ENCODE measurements at places on chromosomes 12 and 14.
A peak's percentile ranks its signal among the peaks of the same experiment; 100 is the strongest.

GRCh38 chr12:108576660-108577234, 14.4 kb downstream of the ISCU start:
- DNase-seq = no peak

DNA sequence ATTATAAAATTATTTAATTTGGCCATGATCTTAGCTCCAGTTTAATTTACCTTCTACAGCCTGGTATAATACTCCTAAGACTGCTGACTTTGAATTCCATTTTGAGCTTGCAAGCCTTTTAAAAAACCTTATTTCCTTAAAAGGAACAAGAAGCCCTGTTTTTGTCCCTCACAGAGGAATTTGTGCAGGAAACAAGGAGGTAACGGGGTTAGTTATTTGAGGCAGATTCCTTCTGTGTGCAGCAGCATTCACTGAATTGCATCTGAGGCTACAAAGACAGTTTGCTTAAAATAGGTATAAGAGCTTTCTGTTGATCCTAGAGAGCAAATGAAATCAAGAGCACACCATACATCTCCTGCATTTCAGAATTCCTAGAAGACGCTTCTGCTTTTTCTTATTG, 403.3 kb upstream of the PRICKLE1 start:
- no peak for DNase-seq

DNA sequence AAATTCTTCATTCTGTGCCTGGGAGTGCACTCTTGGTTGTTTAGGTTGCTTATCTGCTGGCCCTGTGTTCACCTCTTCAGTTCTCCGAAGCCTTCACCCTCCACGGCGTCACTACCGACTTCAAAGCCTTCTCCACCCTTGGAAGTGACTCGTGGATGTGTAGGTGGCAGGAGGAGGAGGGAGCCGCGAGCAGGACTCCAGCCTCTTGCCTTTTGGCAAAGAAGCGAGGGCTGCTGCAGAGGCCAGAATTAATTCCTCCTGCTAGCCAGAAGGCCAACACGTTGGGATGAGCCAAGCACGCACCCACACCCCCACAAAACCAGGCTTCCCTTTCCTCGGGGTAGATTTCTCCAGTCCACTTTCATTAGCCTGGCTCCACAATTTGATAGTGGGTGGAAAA, 86.5 kb downstream of the TBX5 start:
- DNase-seq = no peak

- no peak for DNase-seq
These were observed 17.1 kb downstream of the PDZRN4 start for GRCh38 chr12:41205070-41205709.

DNA sequence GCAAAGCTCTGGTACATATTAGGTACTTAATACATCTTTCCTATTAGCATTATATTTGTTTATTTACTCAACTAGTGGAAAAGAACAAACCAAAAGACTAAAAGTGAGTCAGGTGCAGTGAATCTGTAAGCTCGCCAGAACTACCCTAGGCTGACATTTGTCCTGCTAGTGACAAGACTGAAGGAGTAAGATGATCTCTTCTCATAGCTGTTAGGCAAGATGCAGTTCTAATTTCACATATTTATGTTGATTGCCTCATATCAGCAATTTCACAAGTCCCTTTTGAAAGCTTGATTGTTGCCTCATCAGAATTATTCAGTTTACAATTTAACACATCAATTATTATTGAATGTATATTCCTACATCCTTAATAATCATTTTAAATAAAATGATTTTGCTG, 293.0 kb upstream of the NAV3 start:
- no peak for DNase-seq

DNA sequence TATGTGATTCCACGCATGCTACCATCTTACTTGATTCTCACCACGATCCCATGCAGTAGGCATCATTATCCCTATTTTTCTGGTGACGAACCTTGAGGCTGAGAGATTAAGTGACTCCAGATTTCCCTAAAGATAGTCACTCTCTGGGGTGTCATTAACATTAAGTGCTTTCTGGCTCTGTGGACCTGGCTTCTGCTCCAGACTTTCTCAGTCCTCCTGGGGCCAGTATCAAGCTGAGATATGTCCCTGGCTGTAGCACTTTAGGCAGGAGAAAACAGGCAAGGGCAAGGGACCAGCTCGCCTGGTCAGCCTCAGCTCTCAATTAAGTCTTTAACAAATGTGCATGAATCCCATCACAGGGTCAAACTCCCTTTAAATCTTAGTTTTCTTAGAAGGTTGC, 38.3 kb upstream of the PRB2 start:
- no peak for DNase-seq

- no peak for DNase-seq
These were observed 236.1 kb downstream of the CEP128 start for GRCh38 chr14:80705241-80705980.

DNA sequence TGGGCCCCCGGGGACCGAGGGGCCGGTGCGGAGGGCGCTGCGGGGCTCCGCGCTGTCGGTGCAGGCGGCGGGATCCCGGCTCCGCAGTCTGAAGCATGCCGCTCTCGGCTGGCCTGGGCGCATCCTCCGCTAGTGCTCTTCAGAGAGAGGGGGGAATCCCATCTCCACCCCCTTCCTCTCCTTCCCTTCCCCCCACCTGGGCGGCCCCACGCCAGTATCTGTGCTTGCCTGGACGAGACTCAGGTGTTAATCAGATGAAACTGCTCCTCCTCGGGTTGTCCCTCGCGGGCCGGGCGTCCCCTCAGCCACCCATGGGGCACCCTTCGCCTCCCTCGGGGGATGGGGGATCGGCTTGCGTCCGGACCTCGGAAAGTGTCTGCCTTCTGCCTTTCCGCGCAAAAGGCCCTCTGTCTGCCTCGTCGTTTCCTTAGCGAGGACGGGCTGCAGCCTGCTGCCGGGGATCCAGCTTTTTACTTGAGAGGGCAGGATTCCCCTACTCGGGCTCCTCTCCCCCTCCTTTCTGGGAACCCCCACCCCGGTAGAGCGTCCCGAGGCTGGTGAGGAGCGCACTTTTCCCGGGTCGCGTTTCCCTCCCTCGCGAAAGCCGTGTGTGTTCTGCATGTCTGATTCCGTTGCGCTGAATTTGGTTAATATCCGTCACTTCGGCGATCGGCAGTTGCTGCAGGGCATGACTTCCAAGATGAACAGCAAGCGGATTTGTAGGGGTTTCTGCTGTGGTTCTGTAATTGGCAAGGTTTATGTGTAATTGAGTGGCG, 1.1 kb downstream of the GPHN start:
- DNase-seq = peak; percentile 37

DNA sequence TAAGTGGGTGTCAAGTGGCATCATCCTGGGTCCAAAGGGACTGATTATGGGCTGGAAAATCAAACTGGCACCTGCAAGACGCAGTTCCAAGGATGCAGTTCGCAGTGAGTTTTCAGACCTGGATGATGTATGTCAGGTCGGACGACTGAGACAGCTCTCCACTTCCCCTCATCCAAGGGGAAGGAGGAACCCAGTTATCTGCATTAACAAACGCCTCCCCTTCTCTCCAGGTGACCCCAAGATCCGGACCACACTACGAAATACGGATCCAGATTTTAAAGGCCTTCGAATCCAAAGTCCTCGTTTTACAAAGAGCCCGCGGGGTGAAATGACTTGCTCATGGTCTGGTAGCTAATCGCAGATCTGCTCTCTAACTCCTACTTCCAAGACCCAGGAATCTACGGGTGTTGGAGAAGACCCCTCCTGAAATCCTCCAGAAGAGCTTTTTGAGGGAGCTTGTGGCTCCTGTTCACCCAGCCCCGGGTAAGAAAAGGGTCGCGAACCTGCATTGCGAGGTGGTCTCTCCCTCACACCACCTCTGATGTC, 460 bp upstream of the SYNE2 start:
- no peak for DNase-seq

- DNase-seq = no peak
These were observed 109.9 kb downstream of the PTCSC3 start for GRCh38 chr14:36066636-36067035.

DNA sequence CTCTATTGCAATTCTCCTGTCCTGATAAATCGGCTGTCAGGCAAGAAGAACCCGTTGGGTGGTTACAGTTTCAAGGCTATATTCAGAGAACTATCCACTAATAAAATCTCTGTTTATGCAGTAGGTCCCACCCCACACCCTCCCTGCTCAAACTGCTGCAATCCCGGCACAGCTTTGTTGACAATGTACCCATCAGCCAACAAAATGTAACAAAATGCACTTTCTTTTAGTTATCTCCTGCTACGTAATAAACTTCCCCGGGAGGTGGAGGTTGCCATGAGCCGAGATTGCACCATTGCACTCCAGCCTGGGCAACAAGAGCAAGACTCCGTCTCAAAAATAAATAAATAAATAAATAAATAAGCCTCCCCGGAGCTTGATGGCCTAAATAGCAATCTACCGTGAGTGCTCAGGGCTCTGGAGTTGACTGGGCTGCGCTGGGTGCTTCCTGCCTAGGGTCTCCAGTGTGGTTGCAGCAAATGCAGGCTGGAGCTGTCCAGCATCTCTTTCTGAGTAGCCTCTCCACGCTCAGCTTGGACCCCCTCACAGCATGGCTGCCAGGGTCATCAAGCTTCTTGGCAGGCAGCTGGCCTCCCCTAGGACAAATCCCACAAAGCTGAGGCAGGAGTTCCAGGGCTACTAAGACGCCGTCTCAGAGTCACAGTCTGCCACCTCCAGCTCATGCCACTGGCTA, 43.2 kb upstream of the FBRSL1 start:
- no peak for DNase-seq

DNA sequence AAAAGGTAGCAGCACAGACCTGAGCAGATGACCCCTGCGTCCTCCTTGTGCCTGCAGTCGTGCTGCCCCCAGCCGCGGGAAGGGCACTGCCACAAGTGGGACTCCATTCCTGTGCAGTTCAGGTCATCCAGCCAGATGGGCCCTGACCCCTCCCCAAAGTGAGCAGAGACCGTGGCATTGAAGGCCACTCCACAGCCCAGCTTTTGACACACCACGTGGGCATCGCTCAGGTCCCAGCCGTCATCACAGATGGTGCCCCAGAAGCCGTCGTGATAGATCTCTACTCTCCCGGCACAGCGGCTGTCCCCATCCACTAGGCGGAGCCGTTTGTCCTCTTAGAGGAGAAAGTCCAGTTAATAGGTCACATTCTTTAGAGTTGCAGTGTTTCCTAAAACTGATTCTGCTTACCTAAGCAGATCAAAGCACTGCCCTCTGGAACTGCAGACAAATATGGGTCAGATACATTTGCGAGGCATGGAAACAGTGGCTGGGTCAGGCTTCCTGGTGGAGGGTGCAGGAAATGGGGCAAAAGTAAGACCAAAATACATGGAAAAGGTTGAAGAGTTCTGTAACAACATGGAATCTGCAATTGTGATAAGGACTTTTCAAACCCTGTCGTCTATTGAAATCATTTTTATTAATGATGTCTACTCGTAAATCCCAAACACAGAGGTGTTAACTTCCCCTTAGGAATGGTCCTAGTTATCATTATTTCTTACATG, 69.4 kb downstream of the CD163L1 start:
- no peak for DNase-seq

GRCh38 chr14:92985521-92985920, 62.6 kb downstream of the CHGA start:
- no peak for DNase-seq

DNA sequence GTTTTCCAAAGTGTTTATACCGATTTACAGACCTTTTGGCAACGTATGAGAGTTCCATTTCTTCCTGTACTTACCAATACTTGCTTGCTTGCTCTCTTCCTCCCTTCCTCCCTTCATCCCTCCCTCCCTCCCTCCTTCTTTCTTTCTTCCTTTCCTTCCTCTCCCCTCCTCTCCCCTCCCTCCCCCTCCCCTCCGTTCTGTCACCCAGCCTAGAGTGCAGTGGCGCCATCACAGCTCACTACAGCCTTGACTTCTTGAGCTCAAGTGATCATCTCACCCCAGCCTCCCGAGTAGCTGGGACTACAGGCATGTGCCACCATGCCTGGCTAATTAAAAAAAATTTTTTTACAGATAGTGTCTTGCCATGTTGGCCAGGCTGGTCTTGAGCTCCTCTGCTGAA, 40.4 kb downstream of the DIP2B start:
- no peak for DNase-seq

GRCh38 chr12:44227616-44228015, 391.7 kb downstream of the TMEM117 start:
- DNase-seq = no peak

GRCh38 chr14:39015360-39015961, 87.6 kb downstream of the SEC23A start:
- DNase-seq = no peak

DNA sequence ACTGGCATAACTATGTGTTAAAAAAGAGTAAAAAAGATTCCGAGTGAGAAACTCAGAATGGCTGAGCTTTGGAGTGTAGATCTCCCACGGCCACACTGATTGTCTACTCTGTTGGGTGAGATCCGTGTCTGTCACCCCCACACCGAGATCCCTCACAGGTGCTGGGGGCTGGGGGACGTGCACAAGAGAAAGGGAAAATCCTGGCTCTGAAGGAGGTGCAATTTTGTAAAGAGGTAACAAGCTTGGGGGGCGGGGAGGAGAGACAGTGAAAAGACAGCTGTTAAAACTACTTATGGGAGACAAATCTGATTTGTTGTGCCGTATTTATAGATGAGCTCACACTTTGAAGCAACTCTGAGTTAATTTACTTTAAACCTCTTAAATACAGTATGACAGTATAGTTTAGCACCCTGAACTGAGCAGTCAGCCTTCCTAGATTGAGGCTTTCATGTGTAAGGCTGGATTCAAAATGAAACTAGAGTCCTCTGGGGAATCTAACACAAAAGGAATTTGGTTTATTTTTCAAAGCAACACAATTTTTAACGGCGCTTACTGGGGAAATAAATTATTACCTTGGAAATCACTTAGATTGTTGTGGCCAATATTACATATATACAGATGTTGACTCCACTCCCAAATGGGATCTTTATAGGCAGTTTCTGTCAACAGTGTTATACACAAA, 167.4 kb upstream of the RGS6 start:
- no peak for DNase-seq

DNA sequence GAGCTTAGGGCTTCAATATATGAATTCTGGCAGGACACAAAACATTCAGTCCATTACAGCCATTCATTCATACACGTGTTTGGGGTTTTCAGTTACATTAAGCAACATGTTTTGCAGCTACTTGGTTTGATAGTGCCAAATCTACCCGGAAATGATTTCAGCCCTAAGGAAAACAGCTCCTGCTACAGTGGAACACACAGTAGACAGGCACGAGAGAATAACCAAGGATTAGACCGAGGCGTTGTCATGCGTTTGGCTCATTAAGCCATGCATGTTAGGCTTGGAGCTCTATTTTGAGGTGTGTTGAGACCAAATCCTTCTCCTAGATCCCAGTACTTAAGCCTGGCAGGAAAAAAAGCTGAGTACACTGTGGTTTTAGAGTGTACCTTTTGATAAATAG, 177.4 kb downstream of the PRKCH start:
- no peak for DNase-seq

- no peak for DNase-seq
These were observed 29.5 kb downstream of the AREL1 start for GRCh38 chr14:74683406-74683805.

- no peak for DNase-seq
These were observed 62.0 kb downstream of the MDM2 start for GRCh38 chr12:68870011-68870410.

GRCh38 chr14:80385336-80385735, 174.0 kb upstream of the DIO2 start:
- DNase-seq = no peak

GRCh38 chr14:23763394-23763793, 127.2 kb downstream of the DHRS2 start:
- DNase-seq = no peak
